GM19239 (cell line): ENCODE measurements at places on chromosomes 6 and 20.

- no peak for DNase-seq
Measured at GRCh38 chr6:150456466-150456865, 87.7 kb downstream of the IYD start.

DNA sequence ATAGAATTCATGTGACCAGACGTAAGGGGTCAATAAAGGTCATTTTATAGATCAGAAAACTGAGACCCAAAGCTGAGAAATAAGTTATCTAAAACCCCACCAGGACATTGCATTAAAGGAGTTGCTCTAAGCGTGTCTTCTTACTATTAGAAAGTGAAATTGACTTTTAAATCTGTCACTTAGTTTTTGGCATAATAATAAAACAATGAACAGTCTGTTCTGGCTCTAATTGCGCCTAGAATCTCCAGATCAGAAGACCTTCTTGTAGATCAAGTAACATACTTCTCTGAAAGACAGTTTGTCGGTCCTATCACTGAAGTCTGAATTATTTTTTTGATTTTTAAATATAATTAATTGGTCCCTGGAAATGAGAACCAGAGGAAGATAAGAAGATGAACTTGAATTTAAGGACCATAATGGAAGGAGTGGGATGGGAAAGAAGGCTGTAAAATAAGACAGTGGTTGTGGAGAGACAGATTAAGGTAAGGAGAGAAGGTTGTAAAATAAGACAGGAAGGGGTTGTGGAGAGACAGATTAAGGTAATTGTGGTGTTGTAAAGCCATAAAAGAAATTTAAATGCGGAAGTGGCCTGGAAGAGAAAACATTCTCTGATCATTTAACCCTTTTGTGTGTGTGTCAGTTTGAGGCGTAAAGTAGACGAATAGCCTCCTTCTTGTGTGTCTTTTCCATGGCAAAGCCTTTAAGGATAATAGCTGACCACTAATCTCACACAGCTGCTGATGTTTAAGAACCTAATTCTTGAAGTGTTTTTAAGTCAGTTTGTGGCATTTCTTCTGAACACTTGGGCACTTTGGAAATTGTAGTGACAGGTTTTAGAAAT lies 20.1 kb downstream of the TOP1 start:
- no peak for DNase-seq

- no peak for DNase-seq
Measured at GRCh38 chr20:23180451-23180921, 94.4 kb upstream of the CD93 start.

DNA sequence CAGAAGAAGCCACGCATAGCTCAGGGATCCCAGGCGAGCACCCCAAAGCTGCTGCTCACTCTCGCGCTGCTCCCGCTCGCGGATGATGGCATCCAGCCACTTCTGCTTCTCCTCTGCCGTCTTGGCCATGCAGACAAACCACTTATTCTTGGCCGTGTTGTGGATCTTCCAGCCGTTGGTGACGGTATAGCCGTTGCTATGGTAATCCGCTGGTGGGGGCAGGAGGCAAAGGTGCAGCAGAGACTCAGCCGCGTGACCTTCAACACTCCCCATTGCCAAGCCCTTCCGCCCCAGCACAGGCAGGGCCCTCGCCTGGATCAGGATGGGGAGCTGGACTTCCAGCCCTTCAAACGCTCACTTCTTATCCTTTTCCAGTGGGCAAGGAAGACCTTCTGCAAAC lies 136.9 kb downstream of the PREX1 start:
- DNase-seq = no peak

- no peak for DNase-seq
Measured at GRCh38 chr6:37570482-37571133, 70.9 kb upstream of the CCDC167 start.

GRCh38 chr6:143099647-143100046 lies 39.0 kb downstream of the AIG1 start:
- DNase-seq = no peak

- no peak for DNase-seq
Measured at GRCh38 chr6:116941727-116942126, 64.7 kb downstream of the RFX6 start.

DNA sequence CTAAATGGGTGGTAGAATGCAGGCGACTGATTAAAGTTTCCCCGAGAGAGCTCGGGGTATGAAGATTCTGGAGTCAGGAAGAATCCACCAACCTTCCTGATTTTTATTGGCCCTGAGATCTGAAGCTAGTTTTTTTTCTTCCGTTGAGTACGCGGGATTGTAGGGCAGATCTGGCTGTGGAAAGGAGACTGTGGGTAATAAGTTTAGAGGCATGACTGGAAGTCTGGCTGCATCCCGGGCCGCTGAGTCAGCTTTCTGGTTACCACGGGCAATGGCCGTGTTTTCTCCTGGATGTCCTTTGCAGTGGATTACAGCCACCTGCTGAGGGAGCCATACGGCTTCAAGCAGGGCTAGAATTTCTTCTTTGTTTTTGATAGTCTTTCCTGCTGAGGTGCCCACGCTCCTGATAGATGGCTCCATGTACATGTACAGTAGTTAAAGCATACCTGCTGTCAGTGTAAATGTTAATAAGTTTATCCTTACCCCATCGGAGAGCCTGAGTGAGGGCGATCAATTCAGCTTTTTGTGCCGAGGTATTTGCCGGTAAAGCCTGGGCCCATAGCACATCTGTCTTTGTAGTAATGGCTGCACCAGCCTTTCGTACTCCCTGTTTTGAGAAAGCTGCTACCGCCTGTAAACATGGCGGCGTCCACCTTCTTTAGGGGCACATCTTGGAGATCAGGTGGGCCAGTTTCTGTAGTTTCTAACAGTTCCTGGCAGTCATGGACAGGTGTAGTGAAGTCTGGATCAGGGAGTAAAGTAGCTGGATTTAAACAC lies 154.0 kb downstream of the TRIM27 start:
- no peak for DNase-seq

GRCh38 chr20:44961870-44962267 lies 1.7 kb upstream of the TOMM34 start:
- DNase-seq = no peak

DNA sequence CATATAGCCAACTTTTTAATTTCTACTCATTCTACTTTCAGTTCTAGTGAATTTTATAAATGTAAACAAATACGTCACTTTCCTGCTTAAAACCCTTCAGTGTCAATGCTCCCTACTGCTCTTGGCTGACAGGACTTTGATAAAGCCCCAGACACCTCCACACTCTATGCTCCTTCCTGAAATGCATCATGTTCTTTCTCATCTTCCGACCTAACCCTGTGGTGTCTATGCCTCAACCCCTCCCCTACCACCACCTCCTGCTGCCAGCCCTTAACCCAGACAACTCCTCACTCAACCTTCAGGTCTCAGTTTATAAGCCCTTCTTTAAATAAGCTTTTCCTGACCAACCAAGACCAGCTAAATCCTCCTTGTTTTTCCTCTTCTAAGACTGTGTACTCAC lies 19.1 kb downstream of the TLDC2 start:
- no peak for DNase-seq

DNA sequence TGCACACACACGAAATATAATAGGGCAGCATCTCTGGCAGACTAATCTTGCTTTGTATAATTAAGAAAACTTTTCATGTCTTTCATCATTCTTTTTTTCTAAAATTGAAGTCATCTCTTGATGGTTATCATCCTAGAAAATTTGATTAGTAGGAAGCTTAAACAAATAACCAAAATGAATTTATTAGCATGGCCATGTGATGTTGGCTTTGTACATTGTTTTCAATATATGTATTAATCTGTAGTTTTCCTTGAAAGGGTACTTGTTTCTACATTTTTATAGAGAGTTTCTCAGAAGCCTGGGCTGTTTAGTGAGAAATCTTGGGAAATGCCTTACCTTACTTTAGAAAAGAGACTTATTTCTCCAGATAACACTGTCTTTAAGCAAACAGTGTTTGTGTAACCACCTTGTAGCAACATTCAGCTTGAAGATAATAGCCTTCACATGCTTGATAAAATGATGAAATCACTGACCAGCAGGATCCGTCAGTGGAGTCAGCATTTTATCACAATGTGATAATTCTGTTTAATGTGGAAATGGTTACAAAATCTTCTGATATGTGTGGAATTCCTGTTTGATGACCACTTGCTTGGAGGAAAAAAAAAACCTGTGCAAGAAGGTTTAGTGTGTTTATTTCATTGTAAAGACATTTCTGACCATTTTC lies 147.8 kb downstream of the MACROD2 start:
- DNase-seq = no peak

- DNase-seq = no peak
Measured at GRCh38 chr20:24477831-24478547, 8.6 kb downstream of the SYNDIG1 start.

DNA sequence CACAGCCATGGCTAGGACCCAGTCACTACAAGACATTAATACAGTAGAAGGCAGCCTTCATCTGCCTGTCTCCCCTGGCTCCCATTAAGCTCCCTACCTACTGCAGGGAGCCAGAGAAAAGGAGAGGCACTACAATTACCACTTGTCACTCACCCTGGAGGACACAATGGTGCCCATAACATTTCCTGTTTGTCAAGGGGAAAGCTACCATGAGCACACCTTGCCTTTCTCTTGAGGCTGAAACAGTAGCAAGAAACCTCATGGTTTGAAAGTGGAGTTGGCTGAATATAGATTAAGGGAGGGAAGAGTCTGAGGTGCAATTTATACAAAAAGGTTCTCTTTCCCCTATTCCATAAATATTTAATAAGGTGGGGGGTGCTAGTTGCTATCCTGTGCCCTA lies 27.9 kb downstream of the STK38 start:
- DNase-seq = no peak

GRCh38 chr6:67231092-67231491 lies 1404.0 kb upstream of the ADGRB3 start:
- no peak for DNase-seq

- no peak for DNase-seq
Measured at GRCh38 chr6:22214314-22214713, 82.5 kb downstream of the PRL start.

GRCh38 chr6:141105481-141105880 lies 1027.2 kb upstream of the GJE1 start:
- no peak for DNase-seq

DNA sequence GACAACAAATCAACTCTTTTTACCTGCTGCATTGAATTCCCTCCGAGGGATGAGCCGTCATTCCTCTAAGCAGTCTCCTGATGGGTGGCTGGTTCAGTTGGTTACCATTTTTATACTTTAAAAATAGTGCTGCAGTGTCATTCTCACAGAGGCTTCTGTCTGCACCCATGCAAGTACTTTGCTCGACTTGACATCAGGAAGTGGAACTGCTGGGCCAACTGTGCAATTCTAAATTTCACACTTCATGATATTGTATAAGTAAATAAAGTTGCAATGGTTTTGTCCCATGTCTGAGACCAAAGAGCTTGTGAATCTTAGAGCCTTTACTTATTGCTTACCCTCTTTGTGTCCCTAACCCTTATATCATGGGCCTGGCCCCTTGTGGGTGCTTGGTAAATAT lies 2.5 kb downstream of the BTN3A1 start:
- DNase-seq = no peak
